ENCODE measurements at places on chromosomes 7 and 10.

- DNase-seq: no peak
Measured at GRCh38 chr7:24284699-24285506, 913 bp downstream of the NPY start.

- DNase-seq: no peak
Measured at GRCh38 chr10:77458986-77459590, 178.5 kb downstream of the KCNMA1 start.

DNA sequence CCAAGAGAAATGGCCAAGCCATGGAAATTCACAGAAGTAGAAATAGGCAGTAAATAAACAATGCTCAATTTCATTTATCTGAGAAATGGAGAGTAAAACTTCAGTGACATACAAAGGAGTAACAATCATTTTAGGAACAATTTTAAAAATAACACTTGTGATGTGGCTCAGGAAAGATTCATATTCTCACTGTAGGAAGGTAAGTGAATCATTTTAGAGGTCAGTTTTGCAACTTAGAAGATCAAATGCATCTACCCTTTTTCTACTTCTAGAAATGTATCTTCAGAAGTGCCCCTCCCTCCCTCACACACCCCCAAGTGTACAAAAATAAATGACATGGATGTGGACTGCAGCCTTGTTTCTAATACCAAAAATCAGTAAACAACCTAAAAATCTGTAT lies 78.3 kb downstream of the ALOX5 start:
- DNase-seq: no peak

DNA sequence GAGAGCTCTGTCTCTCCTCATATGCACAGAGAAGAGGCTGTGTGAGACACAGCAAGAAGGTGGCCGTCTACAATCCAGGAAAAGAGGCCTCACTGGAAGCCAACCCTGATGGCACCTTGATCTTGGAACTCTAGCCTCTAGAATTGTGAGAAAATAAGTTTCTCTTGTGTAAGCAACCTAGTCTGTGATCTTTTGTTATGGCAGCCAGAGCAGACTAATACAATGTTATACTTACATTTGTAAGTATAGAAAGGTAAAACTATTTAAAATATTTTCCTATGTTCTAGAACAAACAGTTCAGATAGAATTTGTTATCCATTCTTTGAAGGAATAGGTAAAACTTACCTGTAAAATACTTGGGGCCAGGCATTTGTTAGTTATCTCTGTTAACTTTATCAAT lies 53.3 kb downstream of the LRMDA start:
- DNase-seq: no peak

DNA sequence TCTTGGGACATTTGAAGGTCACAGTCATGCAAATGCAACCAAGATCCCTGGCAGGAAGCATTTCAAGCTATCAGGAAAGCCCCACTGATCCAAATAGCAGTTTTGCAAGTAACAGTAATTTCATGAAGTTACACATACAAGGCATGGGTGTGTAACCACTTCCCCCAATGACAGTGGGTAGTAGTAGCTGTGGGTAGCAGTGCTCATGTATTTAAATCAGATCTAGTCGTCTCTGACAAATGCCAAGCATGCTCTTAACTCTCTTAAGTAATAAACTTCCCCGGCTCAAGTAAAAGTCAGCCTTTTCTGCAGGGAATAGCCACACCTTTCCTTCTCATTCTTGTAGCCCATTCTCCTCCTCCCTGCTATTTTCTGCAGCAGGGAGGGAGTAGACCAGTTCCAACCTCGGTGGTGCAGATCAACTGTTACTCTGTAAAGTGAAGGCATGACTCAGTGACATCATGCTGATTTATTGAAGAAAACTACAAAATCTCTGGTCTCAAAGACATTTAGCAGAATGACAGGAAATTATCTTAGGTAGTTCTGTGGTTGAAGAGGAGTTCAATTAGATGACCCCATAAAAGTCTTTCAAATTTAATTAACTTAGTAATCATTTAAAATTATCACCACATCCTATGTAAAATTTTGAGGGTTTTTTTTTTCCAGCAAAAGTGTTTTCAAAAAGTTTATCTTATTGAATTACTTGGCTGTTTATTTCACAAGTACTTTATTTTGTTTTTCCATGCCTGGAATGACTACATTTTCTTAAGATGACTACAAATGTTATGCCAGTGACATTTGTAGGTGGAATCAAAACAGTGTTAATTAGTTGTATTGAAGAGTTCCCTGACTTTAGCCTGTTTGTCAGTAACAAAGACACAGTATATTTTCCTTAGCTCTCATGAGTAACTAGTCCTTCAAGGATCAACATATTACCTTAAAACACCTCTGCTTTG lies 568.3 kb downstream of the INHBA start:
- no peak for DNase-seq

- no peak for DNase-seq
Measured at GRCh38 chr10:5600908-5601307, 65.5 kb downstream of the ASB13 start.

DNA sequence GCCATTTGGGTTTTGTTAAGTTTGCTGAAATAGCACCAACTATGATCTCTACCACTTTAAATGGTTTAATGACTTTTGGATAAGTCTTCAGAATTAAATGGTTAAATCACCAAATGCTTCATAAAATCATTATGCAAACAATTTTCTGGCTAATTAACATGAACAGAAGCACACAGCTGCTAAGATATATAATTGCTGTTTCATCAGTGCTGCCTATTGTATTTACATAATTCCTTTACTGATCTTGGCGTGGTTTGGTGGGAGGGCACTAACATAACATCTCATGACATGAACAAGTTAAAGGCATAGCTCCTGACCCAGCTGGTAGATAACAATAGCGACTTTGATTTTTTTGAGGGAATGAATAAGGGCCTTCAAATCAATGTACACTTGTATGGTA lies 94.1 kb downstream of the FZD1 start:
- no peak for DNase-seq

GRCh38 chr7:156155988-156156733 lies 343.9 kb upstream of the SHH start:
- no peak for DNase-seq

DNA sequence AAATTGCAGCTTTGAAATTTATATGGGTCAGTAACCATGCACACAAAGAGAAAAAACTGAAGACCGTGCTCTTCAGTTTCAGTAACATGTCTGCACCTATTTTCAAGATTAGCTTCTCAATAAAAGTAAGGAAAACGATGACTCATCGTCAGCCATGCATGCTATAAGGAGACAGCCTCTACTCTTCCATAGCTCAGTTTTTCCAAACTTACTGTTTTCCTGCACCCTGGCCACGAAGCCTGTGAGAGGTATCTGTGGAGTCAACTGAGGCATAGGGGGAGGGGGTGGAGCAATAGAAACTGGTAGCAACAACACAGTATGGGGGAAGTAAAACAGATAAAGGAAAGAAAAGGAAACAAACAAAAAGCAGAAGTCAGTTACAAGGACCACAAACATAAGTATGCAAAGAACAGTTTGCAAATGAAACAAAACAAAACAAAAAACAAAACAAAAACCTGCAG lies 58.0 kb downstream of the PDSS1 start:
- DNase-seq: peak; percentile 27

DNA sequence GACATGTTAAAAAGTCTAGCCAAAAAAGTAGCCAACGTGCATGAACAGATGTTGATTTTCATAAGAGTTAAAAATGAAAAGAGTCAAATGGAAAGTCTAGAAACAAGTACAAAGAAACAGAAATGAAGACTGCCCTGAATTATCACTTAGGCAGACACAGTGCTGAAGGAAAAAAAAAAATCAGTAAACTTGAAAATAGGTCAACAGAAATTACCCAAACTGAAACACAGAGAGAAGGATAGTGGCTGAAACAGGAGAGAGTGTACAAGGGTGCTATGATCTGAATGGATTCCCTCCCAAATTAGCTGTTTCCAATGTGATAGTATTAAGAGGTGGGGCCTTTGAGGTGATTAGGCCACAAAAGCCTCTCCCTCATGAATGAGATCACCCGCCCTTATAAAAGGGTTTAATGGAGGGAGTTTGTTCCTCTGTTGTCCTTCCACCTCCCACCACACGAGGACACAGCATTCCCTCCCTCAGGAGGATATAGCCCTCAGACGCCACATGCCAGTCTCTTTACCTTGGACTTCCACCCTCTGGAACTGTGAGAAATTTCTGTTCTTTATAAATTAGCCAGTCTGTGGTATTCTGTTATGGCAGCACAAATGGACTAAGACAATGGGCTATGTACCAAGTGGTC lies 249.7 kb downstream of the AHR start:
- DNase-seq: no peak

DNA sequence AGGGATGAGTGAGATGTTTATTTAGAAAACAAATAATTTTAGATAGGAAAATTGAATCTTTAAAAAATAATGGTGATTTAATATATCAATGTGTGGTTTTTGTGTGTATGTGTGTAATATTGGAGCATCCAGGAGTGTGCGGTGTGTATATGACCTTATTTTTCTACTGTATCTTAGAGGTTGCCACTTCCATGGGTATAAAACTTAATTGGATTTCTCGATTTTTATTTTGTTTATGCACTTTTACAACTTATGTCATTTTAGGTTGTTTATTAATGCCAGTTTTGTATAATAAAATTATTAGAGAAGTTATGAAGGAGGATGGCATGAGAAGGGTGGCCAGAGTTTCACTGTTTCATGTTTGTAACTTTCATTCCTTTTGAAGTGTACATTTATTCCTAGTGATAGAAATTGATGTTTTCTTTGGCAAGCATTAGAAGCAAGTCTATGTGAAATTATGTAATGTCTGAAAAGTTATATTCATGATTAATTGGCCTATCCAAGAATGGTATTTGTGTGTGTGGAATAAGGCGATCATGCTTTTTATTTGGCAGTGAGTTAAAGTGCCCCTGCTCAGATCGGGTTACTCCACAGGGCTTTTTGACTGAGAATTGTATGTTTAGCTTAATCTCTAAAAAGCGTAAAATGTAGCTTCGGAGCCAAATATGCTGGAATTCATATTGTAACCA lies 110.3 kb downstream of the KAT6B start:
- DNase-seq: no peak

DNA sequence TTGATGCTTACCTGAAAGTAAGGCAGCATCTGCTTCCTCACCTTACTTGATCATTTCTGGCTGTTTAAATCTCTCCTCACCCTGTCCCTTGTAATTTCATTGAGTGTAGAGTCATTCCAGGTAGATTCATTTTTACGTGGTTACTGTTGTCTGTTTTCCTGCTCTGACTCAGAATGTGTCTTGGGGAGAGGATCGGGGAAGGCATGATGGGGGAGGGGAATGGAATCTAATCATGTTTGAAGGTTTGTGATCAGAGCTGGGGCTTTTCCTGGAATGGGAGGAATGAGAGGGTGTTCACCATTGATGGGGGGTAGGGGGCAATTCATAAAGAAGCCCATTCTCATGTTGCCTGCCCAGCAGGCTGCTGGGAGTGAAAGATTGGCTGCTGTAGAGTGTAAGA lies 18.7 kb downstream of the SEC24C start:
- no peak for DNase-seq

DNA sequence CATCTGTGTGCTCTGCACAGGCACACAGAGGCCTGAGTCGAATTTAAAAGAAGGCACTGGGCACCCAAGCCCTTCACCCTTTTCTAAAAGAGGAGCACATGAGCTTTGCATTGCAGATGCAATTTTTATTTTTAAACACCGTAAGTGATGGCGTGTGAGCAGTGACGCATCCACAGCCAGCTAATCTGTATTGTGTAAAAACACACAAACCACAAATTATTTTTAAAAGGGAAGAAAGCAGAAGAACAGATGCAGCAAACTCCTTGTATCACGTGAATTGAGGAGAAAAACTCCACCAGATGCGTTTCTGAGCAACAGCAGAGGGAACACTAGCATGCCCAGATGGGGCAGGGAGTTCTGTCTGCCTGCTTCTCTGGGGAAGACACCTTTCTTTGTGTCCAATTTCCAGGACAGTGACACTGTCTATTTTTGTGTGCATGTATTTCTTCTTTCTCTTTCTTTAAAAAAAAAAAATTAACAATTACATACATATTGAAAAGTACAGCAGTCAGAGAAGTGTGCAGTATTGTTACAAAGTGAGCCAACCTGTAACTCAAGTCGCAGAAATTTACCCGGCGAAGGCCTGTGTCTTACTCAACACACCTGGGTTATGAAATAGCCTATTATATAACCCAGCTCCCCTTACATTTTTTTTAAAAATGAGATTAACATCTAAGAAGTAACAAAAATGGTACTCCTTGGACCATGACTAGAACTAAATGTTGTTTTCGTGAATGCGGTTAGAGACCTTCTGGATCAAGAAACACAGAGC lies 39.2 kb downstream of the EEPD1 start:
- DNase-seq: peak; percentile 97

DNA sequence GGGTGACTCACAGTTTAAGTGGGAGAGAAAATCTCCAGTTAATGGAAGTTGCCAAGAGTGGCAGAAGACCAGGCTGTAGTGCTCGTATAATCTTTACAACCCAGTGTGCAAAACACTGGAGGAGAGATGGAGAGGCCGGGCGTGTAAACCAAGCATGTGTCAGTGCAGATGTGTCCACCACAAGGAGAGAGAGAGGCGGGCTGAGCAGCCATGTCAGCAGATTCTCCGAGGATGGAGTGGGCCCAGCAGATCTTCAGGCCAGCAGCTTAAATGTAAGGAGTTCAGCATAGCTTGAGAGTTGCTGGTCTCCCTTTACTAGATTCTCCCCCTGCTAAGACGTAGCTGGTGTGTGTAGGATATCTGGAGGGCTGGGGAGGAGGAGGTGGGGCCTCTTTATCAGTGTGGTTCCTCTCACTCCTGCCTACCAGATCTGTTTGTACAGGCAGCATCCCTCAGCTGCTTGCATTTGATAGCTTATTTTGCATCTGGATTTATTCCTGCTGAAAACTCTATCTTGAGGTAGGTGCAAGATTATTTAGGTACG lies 13.7 kb downstream of the BPGM start:
- no peak for DNase-seq

DNA sequence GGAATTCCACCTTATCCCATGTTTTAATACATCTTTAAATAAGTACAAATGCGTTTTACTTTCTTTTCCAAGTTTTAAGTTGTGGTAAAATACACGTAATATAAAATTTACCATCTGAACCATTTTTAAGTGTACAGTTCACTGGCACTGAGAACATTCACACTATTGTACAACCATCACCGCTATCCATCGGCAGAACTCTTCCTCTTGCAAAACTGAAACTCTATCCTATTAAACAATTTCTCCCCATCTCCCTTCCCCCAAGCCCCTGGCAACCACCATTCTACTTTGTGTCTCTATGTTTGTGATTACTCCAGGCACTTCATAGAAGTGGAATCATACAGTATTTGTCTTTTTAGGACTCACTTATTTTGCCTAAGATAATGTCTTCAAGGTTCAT lies 33.8 kb downstream of the HIP1 start:
- no peak for DNase-seq

GRCh38 chr7:49346195-49346899 lies 422.0 kb downstream of the CDC14C start:
- DNase-seq: no peak
